ENCODE measurements at places on chromosomes 3 and 15.

- no peak for DNase-seq
Measured at GRCh38 chr3:42499478-42499871, 3.0 kb upstream of the VIPR1 start.

- DNase-seq, result no peak
Measured at GRCh38 chr3:129961141-129961541, 13.4 kb upstream of the TRH start.

DNA sequence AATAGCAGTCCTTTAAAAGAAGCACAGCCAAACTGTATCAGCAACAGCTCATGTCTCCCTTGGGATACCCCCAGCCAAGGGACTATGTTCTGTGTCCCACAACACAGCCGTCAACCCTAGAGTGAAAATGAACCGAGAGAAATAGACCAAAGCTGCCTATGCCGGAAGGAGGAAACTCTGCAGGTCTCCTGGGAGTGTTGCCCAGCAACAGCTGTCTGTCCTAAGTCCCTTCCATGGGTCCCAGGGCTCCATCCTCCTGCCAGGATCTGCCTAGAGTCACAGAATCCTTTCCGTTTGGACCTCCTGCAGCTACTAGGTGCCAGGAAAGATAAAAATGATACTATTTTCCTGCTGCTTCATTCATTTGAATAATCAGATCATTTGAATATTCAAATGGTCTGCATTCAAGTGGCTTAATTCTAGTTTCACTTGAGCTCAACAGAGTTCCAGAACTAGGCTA lies 53.1 kb downstream of the TRANK1 start:
- DNase-seq, result no peak

- no peak for DNase-seq
Measured at GRCh38 chr15:35929740-35930444, 383.9 kb upstream of the DPH6 start.

DNA sequence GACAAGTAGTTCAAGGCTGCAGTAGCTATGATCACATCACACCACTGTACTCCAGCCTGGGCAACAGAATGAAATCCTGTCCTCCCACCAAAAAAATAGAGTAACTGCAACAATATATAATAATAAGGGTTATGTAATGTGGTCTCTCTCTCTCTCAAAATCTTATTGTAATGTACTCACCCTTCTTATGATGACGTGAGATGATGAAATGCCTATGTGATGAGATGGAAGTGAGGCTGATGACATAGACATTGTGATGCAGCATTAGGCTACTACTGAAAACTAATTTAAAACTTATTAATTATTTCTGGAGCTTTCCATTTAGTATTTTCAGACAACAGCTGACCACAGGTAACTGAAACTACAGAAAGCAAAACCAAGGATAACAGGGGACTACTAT lies 27.4 kb downstream of the TASOR start:
- no peak for DNase-seq

- DNase-seq, result no peak
Measured at GRCh38 chr15:94293411-94294402, 62.3 kb downstream of the MCTP2 start.

GRCh38 chr3:129820587-129820986 lies 72.9 kb downstream of the TMCC1 start:
- DNase-seq, result no peak

GRCh38 chr3:131485119-131485518 lies 17.7 kb downstream of the MRPL3 start:
- DNase-seq, result no peak

GRCh38 chr3:14170531-14171159 lies 7.8 kb downstream of the XPC start:
- DNase-seq, result no peak

DNA sequence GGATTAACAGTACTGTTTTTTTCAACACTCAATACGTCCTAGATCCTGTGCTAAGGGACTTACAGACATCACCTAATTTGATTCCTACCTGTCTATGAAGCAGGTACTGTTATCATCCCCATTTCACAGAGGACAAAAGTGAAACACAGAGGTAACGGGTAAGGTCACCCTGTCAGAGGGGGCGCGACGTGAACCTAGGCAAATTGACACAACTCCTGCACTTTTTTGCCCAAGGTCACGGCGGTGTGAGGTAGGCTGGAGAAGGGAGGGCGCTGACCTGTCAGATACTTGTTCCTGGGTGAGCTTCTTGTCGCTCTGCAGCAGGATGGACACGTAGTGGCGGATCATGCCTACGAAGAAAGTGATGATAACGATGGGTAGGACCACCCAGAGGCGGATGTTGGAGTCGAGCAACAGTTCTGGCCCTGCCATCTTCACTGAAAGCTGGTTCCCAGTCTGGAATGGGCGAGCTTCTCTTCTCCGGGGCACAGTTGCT lies 363 bp downstream of the EMC3 start:
- DNase-seq, result no peak

- DNase-seq, result no peak
Measured at GRCh38 chr15:34434627-34435305, 2.8 kb downstream of the GOLGA8A start.

DNA sequence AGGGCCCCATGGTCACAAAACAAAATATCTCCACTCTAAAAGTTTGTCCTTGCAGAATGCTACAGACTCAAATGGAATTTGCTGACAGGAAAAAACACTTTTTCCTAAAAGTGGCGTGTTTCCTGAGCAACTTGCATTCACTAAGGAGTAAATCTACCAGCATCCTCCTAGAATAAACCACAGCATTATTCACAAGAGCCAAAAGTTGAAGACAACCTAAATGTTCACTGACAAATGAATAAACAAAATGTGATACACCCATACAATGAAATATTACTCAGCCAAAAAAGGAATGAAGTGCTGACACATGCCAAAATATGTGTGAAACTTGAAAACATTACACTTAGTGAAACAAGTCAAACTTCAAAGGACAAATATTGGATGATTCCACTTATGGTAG lies 28.9 kb downstream of the ITGB5 start:
- no peak for DNase-seq

DNA sequence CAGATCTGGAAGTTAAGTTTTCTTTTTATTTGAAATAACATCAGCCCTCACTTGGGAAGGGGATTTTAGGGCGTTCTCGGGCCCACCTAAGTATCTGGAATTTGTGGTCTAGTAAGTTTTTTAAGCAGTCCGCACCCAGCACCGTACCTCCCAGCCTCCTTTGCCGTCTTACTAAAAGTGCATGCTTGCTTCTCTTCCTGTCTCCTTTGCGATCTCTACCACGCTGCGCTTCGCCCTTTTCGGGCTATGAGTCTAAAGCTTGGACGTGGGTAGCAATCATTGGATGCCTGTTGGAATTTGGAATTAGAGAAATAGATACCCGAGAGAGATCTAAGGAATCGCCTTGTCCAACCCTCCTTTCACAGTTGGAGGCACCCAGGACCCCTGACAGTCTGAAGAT lies 1.1 kb downstream of the THSD4 start:
- DNase-seq, result no peak

DNA sequence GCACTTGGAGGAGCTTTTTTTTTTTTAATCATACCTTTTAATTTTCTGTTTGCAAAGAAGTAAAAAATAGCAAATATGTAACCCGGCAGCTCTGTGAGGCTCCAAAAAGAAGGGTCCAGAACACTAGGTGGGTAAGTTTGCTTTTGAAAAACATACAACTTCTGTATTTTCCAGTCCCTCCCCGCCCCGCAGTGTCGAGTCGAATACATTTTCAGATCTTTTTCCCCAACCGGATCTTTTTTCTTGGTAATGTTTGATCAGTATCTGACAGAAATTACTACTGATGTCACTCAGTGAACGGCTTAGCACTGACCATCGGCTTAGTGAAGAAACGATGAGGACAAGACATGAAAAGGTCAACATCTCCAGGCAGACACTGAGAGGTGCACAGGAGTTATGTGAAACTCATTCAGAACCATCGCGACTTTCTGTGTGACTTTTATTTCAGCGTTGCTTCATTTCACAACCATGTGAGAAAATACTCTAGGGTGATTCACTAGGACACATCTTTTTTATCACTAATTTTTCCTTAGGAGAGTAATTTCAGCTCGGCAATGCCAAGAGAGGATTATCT lies 11.0 kb downstream of the ISL2 start:
- no peak for DNase-seq

DNA sequence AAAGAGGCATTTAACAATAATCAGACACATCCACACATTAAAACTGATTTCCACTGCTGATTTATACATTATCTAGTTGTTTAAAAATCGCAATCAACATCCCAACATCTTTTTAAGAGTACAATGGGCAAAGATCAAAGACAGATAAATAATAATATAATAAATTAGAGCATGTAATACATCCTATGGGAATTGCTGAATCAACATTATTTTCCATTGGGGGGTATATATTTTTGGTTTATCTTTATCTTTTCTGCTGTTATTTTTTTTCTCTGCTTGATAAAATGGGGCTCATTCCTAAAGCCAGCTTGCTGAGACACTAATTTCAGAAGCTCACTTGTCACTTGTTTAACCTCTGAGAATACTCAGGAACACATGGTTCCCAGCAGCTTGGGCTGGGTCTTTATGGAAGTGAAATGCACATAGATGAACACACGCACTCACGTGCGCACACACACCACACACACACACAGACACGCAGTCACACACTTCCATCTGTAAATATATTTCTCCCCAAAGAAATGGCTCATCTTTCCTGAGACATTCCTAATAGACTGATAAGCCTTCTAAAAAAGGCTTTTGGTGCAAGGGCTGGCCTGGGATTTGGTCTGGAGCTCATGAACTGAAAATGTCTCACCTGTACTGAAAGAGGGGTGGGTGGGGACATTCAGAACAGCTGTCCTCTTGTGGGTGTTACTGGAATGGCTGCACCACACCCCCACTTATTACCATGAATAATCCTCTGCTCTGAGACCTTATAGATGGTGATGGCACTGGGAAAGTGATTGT lies 3.5 kb upstream of the PPIB start:
- no peak for DNase-seq

GRCh38 chr15:50140098-50140497 lies 21.1 kb upstream of the ATP8B4 start:
- DNase-seq, result no peak

DNA sequence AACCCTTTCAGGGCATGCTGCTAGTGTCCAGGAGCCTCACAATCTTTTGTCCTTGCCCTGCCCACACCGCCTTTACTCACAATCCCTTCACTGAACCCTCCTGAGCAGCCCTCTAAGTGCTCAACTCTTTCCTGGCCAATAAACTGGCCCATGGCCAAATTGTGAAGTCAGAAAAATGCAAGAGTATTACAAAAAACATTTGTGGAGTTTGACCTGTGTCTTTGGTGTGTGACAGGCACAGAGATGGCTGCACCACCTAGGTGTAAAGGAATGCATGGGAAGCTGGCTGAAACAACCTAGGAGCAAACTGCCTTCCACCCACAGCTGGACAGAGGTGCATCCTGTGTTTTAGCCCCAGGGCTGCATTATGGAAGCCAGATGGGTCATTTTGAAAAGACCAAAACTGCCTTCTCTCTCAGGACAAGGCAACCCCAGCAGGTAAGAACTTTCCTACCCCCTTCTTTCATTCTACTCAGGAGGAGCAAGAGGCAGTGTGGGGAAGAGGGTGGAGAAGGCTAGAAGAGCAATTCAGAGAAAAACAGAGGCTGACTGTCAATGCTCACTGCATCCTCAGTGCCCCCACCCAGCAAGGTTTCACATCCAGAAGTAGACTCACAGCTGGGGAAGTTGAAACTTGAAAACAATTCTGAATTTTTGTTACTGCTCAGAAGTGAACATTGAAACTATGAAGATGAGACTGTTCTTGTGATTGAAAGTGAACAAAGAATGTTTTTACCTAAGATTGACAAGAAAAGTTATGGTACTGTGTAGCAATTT lies 78.6 kb downstream of the TRIM42 start:
- DNase-seq, result no peak

DNA sequence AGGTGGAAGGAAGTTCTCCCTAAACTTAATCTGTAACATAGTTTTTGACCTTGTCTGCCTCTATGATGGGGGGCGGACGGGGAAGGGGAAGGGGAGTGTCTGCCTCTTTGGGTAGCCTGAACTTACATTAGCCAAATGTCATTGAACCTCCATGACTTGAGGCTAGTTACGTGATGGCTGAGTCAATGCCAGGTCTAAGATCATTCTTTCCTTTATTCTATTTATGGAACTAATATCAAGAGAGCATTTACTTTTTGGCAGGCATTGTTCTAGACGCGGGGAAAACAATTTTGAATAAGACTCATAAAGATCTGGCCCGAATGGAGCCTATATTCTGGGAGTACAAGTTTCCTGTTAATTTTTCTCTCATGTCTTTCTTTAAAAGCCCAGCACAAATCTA lies 340.7 kb upstream of the C2CD4B start:
- DNase-seq, result no peak

DNA sequence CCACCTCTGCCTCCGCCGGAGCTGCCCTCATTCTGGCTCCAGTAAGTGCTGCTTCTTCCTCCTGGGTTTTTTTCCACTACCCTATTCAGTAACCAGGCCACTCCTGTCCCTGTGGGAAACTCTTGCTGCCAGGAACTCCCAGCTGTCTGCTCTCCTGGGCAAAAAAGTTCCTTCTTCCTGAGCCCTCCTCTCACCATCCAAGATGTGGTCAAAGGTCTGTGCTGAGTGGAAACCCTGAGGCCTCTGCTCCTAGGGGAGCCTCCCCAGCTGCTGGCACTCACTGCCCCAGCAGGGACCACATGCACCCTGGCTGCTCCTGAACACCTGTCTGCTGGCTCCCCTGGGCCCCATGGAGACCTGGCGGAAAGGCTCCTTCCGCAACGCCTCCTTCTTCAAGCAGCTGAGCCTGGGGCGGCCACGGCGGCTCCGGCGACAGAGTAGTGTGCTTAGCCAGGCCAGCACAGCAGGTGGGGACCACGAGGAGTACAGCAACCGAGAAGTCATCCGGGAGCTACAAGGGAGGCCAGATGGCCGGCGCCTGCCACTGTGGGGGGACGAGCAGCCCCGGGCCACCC lies 454 bp downstream of the C15orf62 start:
- DNase-seq, result no peak

DNA sequence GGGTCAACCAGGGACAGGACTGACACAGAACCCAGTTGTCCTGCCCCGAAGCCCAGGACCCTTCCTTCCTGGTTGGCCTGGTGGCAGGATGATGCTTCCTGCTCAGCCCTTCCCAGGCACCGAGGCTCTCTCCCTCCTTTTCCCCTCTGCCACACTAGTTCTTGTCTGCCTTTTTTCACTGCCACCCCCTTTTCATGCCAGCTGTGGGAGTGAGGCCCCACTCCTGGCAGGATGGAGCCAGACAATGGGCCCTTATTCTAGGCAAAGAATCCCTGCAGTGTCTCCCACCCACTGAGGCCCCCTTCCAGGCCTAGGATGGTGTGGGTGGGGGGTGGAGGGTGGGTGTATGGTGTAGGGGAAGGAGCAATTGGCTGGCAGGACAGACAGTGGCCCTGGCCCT lies 1.1 kb upstream of the SCAMP5 start:
- DNase-seq, result no peak

GRCh38 chr3:151404316-151404715 lies 19.8 kb upstream of the P2RY12 start:
- no peak for DNase-seq

DNA sequence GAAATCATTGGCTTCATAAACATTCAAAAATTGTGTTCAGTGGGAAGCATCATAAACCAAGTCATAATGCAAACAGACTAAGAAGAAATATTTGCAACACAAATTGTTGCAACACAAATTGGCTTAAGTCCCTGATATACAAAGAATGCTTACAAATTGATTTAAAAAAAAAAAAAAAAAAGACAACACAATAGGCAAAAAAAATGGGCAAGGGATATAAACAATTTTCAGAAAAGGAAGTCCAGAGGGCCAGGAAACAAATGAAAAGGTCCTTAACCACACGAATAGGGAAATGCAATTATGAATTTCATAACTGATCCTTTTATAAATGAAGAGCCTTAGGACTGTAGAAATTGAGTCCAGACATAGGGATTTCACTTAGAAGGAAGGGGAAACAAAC lies 98.9 kb downstream of the LRRK1 start:
- no peak for DNase-seq
